ENCODE measurements at places on chromosomes 3 and 15.
A peak's percentile ranks its signal among the peaks of the same experiment; 100 is the strongest.

GRCh38 chr3:126352476-126353454 lies 4.4 kb downstream of the KLF15 start:
- DNase-seq, result no peak

DNA sequence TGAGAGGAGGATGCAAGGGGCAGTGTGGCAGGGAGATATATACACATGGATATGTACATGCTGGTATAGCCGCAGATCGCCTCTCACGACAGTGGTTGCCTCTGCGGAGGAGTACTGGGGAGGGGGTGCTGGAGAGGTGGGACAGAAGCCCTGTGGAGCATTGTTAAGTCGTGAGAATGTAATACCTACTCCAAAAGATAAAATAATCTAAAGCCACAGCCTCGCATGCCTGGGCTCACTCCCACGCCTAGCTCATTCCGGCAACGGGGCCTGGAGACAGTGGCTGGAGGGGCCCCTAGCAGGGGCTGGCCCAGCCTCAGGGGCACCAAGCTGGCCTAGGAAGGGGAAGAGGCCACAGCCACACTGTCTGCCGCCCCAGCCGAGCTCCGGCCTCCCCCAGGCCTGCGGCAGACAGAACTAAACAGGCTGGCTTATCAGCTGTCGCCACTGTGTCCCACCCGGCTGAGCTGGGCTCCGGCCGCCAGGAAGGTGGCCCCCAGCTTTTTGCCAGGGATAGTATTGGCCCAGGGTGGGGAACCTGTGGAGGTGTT lies 65.1 kb upstream of the LCTL start:
- DNase-seq, result no peak

- DNase-seq, result no peak
Measured at GRCh38 chr3:71277341-71277740, 306.2 kb downstream of the FOXP1 start.

DNA sequence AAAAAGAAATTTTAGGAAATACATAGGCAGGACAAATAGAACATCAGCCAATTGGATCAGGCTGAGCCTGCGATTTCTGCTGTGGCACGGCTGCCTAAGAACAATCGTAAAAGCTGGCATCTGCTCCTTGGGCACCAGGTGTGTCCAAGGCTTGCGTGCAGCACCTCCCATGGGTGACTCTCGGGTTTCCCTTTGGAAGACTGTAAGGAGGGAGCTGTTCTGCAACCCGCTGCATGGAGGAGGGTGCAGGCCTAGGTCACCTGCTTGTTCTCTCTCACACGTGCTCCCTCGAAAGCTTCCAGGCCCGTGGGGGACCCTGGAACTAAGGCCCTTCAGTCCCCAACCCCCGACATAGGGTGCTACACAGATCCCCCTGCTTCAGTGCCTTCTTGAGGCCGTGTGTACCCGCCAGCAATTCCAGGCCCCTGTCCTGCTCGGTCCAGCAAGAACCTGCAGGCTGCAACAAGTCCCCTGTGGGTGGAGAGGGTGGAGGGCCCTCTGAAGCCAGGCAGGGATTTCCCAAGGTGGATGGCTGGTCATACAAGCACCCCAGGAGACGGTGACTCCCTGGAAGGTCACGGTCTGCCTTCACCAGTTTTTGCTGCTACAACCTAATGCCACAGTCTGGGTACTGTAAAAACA lies 3.4 kb downstream of the GP9 start:
- DNase-seq, result no peak

- DNase-seq, result no peak
Measured at GRCh38 chr3:137348936-137349335, 391.2 kb downstream of the IL20RB start.

DNA sequence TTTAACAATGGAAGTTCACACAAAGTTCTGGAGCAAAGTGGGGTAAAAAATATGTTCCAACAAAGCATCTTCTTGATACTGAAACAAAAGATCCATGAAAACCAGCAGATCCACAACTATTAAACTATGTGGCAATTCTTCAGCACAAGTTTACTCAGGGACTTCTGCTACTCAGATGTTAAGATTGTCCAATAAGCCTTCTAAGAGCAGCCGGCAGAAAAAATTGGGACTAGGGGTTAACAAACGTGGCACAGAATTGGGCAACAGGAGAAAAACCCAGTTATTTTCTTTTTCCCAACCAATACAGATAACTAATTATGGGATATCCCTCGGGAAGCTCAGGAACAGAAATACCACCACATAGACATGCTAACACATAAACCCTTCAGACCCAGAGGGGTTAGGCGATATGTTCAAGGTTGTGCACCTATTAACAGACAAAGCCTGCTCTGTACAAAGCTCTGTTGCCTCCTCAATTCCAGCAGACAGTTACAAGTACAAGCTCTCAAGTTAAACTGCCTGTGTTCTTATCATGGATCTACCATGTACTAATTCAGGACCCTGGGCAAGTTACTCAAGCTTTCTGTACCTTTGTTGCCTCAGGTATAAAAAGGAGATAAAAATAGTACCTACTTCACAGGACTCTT lies 6.8 kb downstream of the SSR3 start:
- no peak for DNase-seq

GRCh38 chr3:46909535-46910161 lies 32.1 kb downstream of the PTH1R start:
- peak; percentile 58 for DNase-seq

DNA sequence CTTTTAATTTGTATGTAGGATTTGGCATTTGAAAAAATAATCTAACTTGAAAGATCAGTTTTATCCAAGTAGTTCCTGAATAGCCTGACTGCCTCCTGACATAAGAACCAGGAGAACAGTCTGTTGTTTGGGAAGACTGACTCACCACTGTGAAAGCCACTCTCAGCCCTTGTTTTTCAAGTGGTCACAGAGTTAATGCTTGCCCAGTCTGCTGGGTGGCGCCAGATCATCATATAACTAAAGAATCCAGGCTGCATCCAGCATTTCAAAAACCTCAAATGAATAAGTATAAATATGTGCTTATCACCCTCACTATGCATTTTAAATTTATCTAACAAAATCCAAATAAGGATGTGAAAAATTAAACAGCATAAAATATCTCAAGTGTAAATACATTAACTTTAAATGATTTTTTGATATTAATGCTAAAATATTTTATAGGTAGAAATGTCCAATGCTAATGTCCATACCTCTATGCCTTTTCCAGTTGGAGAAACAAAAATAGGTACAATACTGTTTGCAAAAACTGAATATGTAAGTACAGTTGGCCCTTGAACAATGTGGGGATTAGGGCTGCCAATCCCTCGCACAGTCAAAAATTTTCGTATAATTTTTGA lies 26.9 kb upstream of the ZBBX start:
- DNase-seq, result peak; percentile 84

DNA sequence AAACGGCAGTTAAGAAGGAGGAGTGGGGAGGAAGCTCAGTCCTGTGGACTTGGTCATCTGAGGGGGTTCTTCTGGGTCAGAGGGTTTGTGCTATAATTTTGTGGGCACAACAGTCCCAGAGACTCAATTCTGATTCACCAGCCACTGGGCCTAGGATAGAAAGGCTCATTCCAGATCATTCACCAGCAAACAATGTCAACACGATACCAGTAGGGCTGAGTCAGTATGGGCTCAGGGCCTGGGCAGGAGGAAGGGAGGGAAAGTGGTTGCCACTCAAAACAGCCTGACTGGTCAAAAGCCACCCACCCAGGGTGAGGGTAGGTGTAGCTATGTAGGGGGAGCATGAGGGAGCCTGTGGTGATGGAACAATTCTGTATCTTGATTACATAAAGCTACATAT lies 86.9 kb upstream of the MEX3B start:
- DNase-seq, result no peak

DNA sequence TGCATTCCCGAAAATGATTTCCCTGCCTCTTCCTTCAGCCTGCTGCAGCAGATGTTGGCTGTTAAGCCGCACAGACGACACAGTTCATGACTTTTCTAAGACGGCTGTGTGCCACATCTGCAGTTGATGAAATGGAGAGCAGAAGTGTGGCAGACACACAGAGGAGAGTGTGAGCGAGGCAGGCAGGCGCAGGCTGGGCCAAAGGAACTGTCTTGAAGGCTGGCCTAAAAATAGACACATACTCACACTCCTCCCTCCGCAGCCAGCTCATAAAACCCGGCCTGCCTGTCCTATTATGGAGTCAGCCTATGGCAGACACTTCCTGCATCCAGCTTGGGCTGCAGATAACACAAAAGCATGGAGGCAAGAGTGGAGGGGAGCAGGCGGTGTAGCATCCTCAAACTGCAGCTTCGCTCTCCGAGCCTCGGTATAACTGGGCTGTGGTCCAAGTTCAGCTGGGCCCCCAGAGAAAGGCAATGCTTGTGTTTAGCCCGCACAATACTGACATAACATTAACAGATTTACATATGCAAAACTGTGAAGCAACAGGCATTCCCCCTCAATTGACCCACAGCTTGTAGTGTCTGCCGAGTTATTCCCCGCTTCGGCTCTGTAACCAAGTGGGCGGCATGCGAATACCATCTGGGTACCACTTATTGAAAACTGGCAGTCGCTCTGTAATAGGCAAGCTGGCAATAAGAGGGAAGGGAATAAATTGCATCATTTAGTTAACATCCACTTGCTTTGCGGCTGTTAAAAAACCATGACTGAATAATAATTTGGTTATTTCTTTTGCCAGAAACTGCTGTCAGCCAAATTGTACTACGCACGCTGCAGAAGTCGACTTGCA lies 40.8 kb downstream of the FOXP1 start:
- DNase-seq, result peak; percentile 64

- no peak for DNase-seq
Measured at GRCh38 chr3:40437889-40438288, 19.2 kb upstream of the RPL14 start.

GRCh38 chr15:49441816-49442215 lies 18.8 kb downstream of the FGF7 start:
- no peak for DNase-seq

GRCh38 chr15:53910236-53910849 lies 67.9 kb upstream of the UNC13C start:
- DNase-seq, result no peak

DNA sequence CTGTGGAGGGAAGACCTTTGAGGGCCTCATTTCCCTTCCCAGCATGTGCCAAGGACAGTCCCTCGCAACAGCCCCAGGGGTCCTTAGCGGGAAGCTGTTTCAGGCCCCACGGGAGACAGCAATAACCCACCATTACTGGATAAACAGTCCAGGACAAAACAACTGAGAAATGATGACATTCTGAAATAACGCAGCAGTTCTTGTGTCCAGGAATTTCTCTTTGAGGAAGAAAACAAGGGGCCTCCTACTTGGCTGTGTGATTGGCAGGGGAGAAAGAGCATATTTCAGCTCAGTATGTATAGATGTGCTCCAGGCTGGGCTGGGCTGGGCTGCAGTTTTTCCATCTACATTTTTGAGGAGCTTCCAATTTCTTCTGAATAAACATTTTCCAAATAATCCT lies 82.2 kb upstream of the THBS1 start:
- no peak for DNase-seq

GRCh38 chr3:165854696-165855095 lies 17.5 kb upstream of the BCHE start:
- peak; percentile 44 for DNase-seq

GRCh38 chr15:29672923-29673809 lies 149.1 kb downstream of the TJP1 start:
- DNase-seq, result peak; percentile 74

DNA sequence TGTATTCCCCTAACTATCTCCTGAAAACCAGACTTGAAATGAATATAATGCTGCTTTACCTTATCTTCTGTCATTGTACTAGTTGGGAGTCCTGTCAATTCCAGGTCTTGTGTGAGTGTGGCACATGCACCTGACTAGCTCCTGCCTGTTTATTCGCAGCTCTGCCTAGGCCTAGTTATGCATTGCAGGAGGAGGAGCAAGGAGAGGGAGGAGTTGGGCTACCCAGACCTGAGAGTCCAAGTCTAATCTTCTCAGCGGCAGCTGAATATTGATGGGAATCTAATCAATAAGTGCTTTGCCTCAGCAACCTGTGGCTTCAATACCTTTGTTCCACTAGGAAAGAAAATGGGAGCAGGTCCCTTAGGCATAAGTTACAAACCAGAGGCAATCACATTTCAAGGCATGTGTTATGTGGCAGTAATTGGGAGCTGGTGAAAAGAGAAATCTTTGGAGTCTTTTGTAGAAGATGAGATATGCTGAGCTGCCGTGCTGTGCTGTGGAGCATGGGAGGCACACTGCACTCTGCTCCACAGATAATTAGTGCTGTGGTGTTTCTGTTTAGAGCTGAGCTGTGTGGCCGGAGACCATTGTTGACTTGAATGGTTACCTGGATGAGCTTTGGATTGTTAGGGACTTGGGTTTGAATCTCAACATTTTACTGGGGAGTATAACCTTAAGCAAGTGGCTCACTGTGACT lies at the start of gene SLC2A2:
TSS of gene SLC2A2 (minus strand) at position 124 of the 697 bp plus-strand sequence. CDS start at position 74, 50 bp downstream.
- no peak for DNase-seq

DNA sequence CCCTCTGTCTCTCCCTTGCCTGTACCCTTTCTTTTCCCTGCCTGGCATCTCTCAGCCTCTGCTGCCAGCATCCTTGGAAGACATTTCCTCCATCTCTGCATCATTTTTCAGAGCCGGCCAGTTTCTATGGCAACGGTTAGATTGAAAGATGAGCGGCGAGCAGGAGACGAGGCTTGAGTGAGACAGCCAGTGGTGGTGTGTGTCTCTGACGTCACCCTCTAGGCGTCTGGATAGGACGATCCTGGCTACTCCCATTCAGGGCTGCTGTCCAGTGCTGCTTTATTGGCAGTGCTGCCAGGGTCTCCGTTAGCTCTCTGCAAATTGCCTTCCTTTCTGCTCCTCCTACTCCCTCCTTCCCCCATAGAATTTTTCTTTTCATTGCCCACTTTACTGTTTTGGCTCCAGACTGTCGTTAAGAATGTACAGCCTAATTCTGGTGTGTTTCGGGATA lies 57.9 kb downstream of the TRAK1 start:
- DNase-seq, result peak; percentile 31

DNA sequence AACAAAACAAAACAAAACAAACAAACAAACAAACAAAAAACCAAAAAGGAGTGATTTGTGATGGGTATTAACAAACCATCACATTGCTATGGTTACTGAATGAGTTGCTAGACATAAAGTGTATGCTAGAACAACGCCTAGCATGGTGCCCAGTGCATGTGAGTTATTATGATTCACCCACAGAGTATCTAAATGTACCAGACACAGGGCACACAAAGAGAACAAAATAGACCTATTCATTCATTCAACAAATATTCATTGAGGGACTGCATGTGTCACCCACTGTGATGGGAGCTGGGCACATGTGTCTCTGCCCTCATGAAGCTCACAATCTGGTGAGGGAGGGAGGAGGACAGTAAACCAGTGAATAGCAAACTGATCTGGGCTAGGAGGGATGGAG lies 11.6 kb upstream of the ACAN start:
- DNase-seq, result no peak

DNA sequence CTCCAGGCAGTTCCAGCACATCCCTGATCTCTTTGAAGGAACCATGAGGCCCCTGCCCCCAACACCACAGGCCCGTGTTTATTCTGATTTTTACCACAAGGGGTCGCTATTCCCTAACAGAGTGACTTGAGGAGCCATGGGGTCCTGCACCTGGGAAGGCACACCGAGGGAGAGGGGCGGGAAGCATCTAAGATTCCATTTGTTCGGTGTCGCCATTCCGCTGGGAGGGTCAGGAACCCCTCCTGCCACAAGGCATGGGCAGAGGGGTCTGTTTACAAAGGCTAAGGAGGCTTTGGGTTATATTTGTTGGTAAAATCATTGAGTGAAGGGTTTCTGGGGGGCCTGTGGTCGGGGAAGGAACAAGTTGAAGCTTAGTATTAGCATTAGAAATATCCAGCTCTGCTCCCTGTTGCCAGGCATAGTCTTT lies 77.1 kb downstream of the WDR76 start:
- DNase-seq, result peak; percentile 62

GRCh38 chr3:164779816-164780215 lies 298.5 kb downstream of the SI start:
- DNase-seq, result no peak

- peak; percentile 30 for DNase-seq
Measured at GRCh38 chr3:161221806-161222600, 892 bp downstream of the NMD3 start.

GRCh38 chr3:102233881-102234280 lies 200.9 kb upstream of the ZPLD1 start:
- no peak for DNase-seq
